Right ventricle myocardium superior (tissue), 1 donor: ENCODE measurements at places on chromosomes 7 and 10. TPM values are rescaled to one million over a fixed set of nuclear protein-coding genes. Genes with fewer than 3 reads are reported as not detected.

SPDYE16 gene
- not detected for total RNA-seq

MCU gene
- total RNA-seq: 11.3 TPM

GRM3 gene
- not detected for total RNA-seq

SRI gene
- total RNA-seq: 82.5 TPM

CPN1 gene
- not detected for total RNA-seq

ABCB4 gene
- 5.0 TPM for total RNA-seq

FAM171A1 gene
- 10.3 TPM for total RNA-seq

CFAP70 gene
- 1.5 TPM for total RNA-seq

GNGT1 gene
- not detected for total RNA-seq
